ENCODE measurements at places on chromosomes 2 and 18.

GRCh38 chr2:191664823-191665677, 12.9 kb upstream of the NABP1 start:
- H3K4me1 ChIP-seq, result peaks cover 26% of the 10 kb centered on the region
- H3K4me3 ChIP-seq, result no peak overlapping the region
- H3K36me3 ChIP-seq, result no peaks in the 10 kb centered on the region
- DNase-seq, result no peak

- no peaks in the 10 kb centered on the region for H3K27me3 ChIP-seq
- H3K4me1 ChIP-seq, result no peaks in the 10 kb centered on the region
Observed at GRCh38 chr18:31232775-31233424, 70.2 kb upstream of the DSC1 start.

- no peak for DNase-seq
- peaks cover 2% of the 10 kb centered on the region for H3K27me3 ChIP-seq
- H3K4me1 ChIP-seq, result no peaks in the 10 kb centered on the region
- no peak overlapping the region for H3K4me3 ChIP-seq
- no peak overlapping the region for H3K27ac ChIP-seq
Observed at GRCh38 chr2:9303528-9304225, 97.1 kb downstream of the ASAP2 start.

- no peaks in the 10 kb centered on the region for H3K36me3 ChIP-seq
- H3K27me3 ChIP-seq, result no peaks in the 10 kb centered on the region
- H3K27ac ChIP-seq, result no peak overlapping the region
- no peak overlapping the region for H3K4me3 ChIP-seq
- peaks cover 13% of the 10 kb centered on the region for H3K4me1 ChIP-seq
Observed at GRCh38 chr2:191578031-191578430, 99.9 kb upstream of the NABP1 start.

- H3K27me3 ChIP-seq, result peaks cover 1% of the 10 kb centered on the region
- no peak for DNase-seq
- H3K4me1 ChIP-seq, result peaks cover 87% of the 10 kb centered on the region
Observed at GRCh38 chr2:144328938-144329337, 191.0 kb downstream of the ZEB2 start.

- H3K27ac ChIP-seq, result no peak overlapping the region
- no peak overlapping the region for H3K4me3 ChIP-seq
- peaks cover 42% of the 10 kb centered on the region for H3K27me3 ChIP-seq
- no peaks in the 10 kb centered on the region for H3K4me1 ChIP-seq
- DNase-seq, result no peak
Observed at GRCh38 chr2:120673205-120673550, 62.5 kb upstream of the GLI2 start.

- peak; percentile 91 for DNase-seq
- H3K4me3 ChIP-seq, result peak within 1 kb of the TSS; percentile 100
- H3K4me1 ChIP-seq, result peaks cover 23% of the 10 kb centered on the region
- peaks cover 35% of the 10 kb centered on the region for H3K36me3 ChIP-seq
- H3K27ac ChIP-seq, result peak within 1 kb of the TSS; percentile 97
Observed at GRCh38 chr18:50287441-50288347, at the start of gene CXXC1. TSS of gene CXXC1 (minus strand) at chr18:50287692. CDS start at chr18:50287589, 103 bp downstream.

DNA sequence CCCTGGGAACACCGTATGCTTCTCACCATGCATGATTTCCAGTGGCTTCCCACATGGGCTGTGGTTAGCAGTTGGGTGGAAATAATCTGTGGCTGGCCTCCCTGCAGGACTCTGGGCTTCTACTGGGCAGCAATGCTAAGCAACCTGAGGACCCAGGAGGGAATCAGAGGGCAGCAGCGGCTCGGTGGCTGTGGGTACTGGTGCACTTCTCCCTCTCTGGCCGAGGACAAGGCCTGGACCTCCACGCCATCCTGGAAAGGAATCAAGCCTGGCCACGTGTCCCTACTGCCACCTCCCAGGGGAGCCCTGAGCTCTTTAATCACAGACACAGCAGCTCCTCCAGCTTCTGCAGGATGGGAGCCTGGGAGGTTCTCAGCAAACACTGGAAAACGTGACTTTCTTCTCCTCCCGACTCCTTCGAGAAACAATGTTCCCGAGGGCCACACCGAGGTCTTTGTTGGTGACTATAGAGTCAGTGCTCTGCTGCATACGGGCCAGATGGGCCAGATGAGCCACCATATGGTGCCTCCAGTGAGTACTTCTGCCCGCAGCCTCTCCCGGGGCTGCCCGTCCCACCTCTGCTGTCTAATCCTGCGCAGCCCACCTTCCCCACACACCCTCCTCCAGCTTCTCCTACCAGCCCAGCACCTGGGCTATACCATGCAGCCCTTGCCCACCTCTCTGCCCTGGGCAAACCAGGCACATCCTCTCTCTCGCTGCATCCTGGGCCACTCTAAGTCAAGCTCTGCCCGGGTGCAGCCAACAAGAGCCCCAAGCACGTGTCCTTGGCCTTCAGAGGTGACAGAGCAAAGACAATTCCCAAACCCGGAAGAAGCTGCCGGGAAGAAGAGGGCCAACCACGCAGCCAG, 42.8 kb upstream of the OTOS start:
- H3K36me3 ChIP-seq, result no peaks in the 10 kb centered on the region
- DNase-seq, result no peak
- H3K27ac ChIP-seq, result no peak overlapping the region
- H3K4me3 ChIP-seq, result no peak overlapping the region

- H3K27ac ChIP-seq, result no peak overlapping the region
- DNase-seq, result no peak
- peaks cover 6% of the 10 kb centered on the region for H3K27me3 ChIP-seq
- H3K4me3 ChIP-seq, result no peak overlapping the region
- H3K36me3 ChIP-seq, result no peaks in the 10 kb centered on the region
Observed at GRCh38 chr2:15040429-15041084, 408.0 kb downstream of the LRATD1 start.

DNA sequence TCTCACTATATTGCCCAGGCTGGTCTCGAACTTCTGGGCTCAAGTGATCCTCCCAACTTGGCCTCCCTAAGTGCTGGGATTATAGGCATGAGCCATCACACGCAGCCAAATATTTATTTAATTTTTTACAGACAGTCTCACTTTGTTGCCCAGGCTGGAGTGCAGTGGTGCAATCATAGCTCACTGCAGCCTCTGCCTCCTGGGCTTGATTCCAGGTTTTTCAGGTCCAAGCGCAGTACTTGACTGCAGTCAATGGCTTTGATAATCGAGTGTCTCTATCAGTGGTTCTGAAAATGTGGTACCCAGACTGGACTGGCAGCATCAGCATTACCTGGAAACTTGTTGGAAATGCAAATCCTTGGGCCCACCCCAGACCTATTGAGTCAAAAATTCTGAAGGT, 63.1 kb downstream of the PLB1 start:
- no peak for DNase-seq
- H3K27ac ChIP-seq, result no peak overlapping the region
- no peaks in the 10 kb centered on the region for H3K4me1 ChIP-seq
- H3K4me3 ChIP-seq, result no peak overlapping the region
- H3K36me3 ChIP-seq, result no peaks in the 10 kb centered on the region
- H3K27me3 ChIP-seq, result no peaks in the 10 kb centered on the region

DNA sequence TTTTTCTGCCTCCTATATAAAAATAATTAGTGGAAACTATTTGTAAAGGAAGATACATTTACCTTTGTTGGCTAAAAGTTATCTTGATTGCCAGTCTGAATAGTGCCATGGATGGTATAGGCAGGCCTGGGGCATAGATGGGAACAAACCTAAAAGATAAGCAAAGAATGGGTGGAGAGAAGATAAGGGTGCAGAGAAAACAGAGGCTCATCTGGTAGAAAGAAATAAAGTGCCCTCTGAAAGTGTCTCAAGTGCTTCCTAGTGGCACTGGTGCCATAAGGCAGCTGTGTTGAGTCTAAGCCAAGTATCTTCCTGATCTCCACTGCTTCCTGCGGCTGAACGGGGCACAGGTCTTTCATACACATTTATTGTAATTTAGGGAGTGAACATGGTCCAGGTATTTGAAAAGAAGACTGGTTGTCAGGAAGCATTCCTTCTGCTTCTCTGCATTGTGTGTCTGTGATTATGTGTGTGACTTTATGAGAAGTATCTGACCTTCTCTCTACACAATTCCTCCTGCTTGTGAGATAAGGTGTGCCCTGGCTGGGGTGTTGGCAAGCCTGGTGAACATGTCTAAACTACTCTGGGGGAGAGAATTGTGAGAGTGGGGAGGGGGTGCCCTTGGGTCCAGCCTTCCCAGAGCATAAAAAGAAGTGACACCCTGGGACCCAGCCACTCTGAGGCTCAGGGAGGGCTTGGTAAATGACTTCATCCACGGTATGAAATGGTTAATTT, 280.5 kb downstream of the CAMKMT start:
- H3K27ac ChIP-seq, result no peak overlapping the region
- no peaks in the 10 kb centered on the region for H3K36me3 ChIP-seq
- no peaks in the 10 kb centered on the region for H3K4me1 ChIP-seq
- no peaks in the 10 kb centered on the region for H3K27me3 ChIP-seq
- DNase-seq, result no peak

DNA sequence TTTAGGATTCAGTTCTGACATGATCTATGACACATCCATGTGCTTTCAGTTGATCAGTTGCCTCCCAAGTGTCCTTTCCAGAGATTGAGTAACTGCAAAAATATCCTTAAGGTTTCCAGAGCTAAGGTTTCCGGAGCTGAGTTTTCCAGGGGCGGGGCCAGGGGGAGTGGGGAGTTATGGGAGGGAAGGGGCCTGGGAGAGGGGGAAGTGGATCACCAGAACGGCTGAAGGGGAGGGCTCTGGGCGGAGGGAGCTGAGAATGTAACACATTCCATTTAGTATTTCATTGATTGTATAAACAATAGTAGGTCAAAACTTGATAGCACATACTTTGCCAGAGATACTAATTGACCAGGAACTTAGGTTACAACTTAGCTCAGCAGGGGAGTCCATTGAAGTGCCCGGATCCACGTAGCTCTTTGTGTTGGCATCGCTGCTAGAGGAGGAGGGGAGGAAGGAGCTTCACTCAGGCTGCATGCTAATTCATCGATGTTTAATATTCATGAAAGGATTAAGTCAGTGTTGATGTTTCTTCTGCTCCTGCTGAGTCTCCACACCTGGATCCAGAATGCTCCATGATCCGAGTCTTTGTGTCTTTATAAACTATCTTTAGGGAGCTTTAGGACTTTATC, 289.8 kb downstream of the ALPK2 start:
- DNase-seq, result no peak
- peaks cover 2% of the 10 kb centered on the region for H3K36me3 ChIP-seq
- H3K27me3 ChIP-seq, result no peaks in the 10 kb centered on the region
- no peak overlapping the region for H3K27ac ChIP-seq

- DNase-seq, result no peak
- no peak overlapping the region for H3K4me3 ChIP-seq
- H3K27me3 ChIP-seq, result no peaks in the 10 kb centered on the region
Observed at GRCh38 chr2:217520356-217521010, 482.3 kb downstream of the TNS1 start.

GRCh38 chr2:180604077-180604476, 376.3 kb upstream of the UBE2E3 start:
- no peaks in the 10 kb centered on the region for H3K4me1 ChIP-seq
- H3K27ac ChIP-seq, result no peak overlapping the region
- no peak overlapping the region for H3K4me3 ChIP-seq
- DNase-seq, result no peak
- no peaks in the 10 kb centered on the region for H3K36me3 ChIP-seq
- no peaks in the 10 kb centered on the region for H3K27me3 ChIP-seq

- H3K36me3 ChIP-seq, result peaks cover 16% of the 10 kb centered on the region
- no peaks in the 10 kb centered on the region for H3K27me3 ChIP-seq
- H3K4me1 ChIP-seq, result peaks cover 19% of the 10 kb centered on the region
- no peak for DNase-seq
- H3K27ac ChIP-seq, result no peak overlapping the region
Observed at GRCh38 chr2:143615562-143615961, 486.3 kb downstream of the ARHGAP15 start.

GRCh38 chr18:69617888-69618287, 217.2 kb downstream of the DOK6 start:
- H3K4me3 ChIP-seq, result no peak overlapping the region
- H3K36me3 ChIP-seq, result no peaks in the 10 kb centered on the region
- H3K27ac ChIP-seq, result no peak overlapping the region
- peaks cover 8% of the 10 kb centered on the region for H3K27me3 ChIP-seq

GRCh38 chr2:70104231-70105111, 17.2 kb downstream of the PCBP1 start:
- DNase-seq, result peak; percentile 53
- H3K4me1 ChIP-seq, result peaks cover 55% of the 10 kb centered on the region
- peak overlapping the region; percentile 75 for H3K4me3 ChIP-seq
- H3K36me3 ChIP-seq, result no peaks in the 10 kb centered on the region
- no peaks in the 10 kb centered on the region for H3K27me3 ChIP-seq
- H3K27ac ChIP-seq, result peak overlapping the region; percentile 95

DNA sequence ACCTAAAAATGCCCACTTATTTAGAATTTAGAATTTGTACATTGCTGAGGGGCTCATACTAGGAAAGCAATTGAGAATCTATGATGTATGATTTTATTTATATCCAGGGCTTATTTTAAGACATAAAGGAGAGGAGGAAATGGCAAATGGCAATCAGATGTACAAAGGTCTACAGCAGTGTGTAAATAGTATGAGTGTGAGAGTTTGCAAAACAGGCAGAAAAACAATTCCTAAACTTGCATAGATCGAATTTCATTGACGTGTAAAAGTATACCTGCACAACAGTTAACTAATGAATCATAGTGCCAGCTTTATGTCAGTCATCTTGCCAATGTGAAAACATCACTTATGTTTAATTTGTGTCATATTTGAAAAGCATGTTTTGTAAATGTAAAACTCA, 718.7 kb upstream of the GCFC2 start:
- H3K27ac ChIP-seq, result no peak overlapping the region
- no peaks in the 10 kb centered on the region for H3K36me3 ChIP-seq

GRCh38 chr2:130341562-130342019, 1.1 kb upstream of the IMP4 start:
- H3K4me1 ChIP-seq, result peaks cover 53% of the 10 kb centered on the region
- H3K36me3 ChIP-seq, result peaks cover 41% of the 10 kb centered on the region
- DNase-seq, result no peak
- H3K4me3 ChIP-seq, result peak overlapping the region; percentile 100
- H3K27me3 ChIP-seq, result no peaks in the 10 kb centered on the region

- H3K27ac ChIP-seq, result no peak overlapping the region
- no peak overlapping the region for H3K4me3 ChIP-seq
- H3K27me3 ChIP-seq, result no peaks in the 10 kb centered on the region
- no peak for DNase-seq
Observed at GRCh38 chr2:29662861-29663260, 258.5 kb downstream of the ALK start.

- no peak overlapping the region for H3K27ac ChIP-seq
- DNase-seq, result no peak
- no peak overlapping the region for H3K4me3 ChIP-seq
- H3K4me1 ChIP-seq, result no peaks in the 10 kb centered on the region
- H3K27me3 ChIP-seq, result peaks cover 1% of the 10 kb centered on the region
Observed at GRCh38 chr2:235098736-235099494, 147.1 kb downstream of the SH3BP4 start.

DNA sequence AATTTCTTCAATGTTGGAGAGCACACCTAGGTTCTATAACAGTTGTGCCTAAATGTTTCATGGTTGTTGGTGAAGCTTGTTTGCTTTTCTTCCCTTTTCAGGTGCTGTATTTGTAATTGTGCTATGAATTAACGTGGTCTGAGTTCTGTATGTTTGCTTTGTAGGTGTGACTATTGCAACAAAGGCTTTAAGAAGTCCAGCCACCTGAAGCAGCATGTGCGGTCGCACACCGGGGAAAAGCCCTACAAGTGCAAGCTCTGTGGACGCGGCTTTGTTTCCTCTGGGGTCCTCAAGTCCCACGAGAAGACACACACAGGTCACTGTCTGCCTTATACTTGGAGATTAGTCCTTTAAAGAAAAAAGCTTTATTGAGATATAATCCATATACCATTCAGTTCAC, 91.2 kb downstream of the ZNF236 start:
- peaks cover 8% of the 10 kb centered on the region for H3K4me1 ChIP-seq
- DNase-seq, result no peak
- no peak overlapping the region for H3K4me3 ChIP-seq
- no peaks in the 10 kb centered on the region for H3K27me3 ChIP-seq
- peaks cover 24% of the 10 kb centered on the region for H3K36me3 ChIP-seq

GRCh38 chr2:232697059-232697806, at the start of gene GIGYF2:
TSS of gene GIGYF2 (plus strand) at chr2:232697331. CDS start at chr2:232735198, 37,867 bp downstream.
- DNase-seq, result peak; percentile 96
- H3K27me3 ChIP-seq, result no peaks in the 10 kb centered on the region
- H3K4me1 ChIP-seq, result peaks cover 30% of the 10 kb centered on the region
- H3K27ac ChIP-seq, result peak within 1 kb of the TSS; percentile 91
- H3K4me3 ChIP-seq, result peak within 1 kb of the TSS; percentile 95
